Mammary epithelial cell (primary cell): ENCODE measurements at places on chromosomes 2 and 18. TPM values are rescaled to one million over a fixed set of nuclear protein-coding genes. Genes with fewer than 3 reads are reported as not detected.

The SCN3A gene
- 0.01 TPM for polyA plus RNA-seq

The TCF4 gene
- 13.8 TPM for polyA plus RNA-seq

The SERPINB10 gene
- polyA plus RNA-seq: 0.07 TPM

The SSB gene
- 64.0 TPM for polyA plus RNA-seq

The ATL2 gene
- 42.8 TPM for polyA plus RNA-seq

The SMAD2 gene
- polyA plus RNA-seq: 56.9 TPM

The HRH4 gene
- polyA plus RNA-seq: not detected

The RUFY4 gene
- not detected for polyA plus RNA-seq

The UGT1A6 gene
- polyA plus RNA-seq: 1.9 TPM

The KIF5C gene
- polyA plus RNA-seq: 0.06 TPM

The VSNL1 gene
- polyA plus RNA-seq: 40.4 TPM

The FRZB gene
- polyA plus RNA-seq: not detected

The EFR3B gene
- polyA plus RNA-seq: 0.02 TPM

The ARHGAP25 gene
- polyA plus RNA-seq: 44.5 TPM

The TXNDC2 gene
- 0.09 TPM for polyA plus RNA-seq
